Stimulated activated CD8-positive, alpha-beta memory T cell treated with anti-CD3 and anti-CD28 coated beads, Interleukin-15, amount 100 ng/mL, for 4 hours (primary cell): ENCODE measurements at places on chromosomes 4 and X.

DNA sequence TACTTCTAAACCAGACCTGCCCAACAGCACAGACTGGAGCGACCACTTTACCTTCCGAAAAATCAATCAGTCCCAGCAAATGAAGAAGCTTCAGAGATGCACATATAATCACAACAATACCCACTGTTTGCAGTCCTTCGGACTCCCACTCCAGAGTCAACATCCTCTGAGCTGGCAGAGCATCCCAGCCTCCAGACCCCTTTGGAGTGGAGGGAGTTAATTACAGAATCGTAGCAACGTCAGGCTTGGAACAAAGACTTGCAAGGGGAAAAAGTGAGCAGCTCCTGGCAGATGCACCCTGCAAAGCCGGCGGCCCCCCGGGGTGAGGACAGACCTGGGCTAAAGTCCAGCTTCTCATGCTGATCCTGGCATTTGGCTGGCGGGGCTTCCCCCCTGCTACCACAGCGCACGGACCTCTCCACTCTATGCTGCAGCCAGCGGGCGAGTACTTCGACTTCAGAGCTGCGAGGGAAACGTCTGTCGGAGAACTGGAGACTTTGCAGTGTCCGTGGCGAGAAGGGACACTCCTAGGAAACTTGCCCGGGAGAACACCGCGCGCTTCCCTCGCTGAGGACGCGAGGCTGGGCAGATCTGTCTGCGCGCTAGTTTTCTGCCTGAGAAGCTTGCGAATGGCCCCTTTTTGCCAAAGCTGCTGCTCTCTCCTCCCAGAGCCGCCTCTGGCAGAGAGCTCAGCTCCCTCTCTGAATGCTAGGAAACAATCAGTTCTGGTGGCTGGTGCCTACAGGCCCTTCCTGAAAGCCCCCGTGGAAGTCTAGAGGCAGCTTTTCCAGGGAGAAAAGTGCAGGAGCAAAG, 283.7 kb downstream of the PACRGL start:
- DNase-seq = no peak

DNA sequence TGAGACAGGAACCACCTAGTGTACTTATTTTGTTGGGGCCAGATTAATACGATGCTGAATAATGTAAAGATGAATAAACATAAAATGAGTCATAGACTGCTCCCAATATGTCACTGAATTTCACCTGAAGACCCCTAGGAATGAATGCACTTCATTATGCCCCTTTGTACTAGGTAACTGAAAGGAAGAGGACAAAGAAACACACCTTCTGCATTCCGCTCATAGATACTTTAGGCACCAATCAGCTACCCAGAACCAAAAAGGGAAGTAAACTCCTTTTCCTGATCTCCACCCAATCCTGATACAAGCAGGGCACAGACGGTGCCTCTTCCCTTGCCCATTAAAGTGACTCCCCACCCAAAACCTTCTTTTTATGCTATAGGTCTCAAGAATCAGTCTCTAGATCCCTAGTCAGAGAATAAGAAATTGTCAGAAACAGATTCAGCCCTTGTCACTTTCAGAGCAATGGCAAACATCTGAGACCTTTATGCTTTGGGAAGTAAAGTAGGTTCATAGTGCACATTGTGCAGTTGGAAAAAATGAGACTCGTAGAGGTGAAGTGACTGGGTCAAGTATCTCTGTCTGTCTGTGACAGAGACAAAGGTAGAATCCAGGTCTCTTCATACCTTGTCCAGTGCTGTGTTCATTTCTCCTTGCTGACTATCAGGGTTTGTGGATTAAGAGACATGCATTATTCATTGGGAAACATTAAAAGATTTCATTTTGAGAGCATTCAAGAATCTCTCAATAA, 2.3 kb downstream of the GPR174 start:
- DNase-seq = no peak

DNA sequence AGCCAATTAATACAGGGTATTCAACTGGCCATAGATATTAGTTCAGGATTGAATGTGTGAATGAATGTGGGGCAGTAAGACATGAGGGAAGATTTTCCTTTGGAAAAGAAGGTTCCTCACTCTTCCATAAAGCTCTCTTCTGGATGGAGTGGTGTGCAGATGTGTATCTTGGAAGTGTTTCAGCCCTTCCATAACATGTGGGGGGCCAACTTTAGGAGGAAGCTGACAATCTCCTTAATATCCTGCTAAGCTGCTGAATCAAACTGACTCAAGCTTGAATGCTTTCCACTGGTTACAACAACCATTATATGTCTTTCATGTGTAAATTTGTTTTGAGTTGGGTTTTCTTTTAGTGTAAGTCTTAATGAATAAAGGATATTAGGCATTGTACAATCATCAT, 40.3 kb downstream of the FANCB start:
- DNase-seq = no peak

- DNase-seq = no peak
Observed at GRCh38 chr4:153683763-153684181, 308 bp upstream of the TLR2 start.

GRCh38 chr4:4721636-4722035, 137.8 kb upstream of the MSX1 start:
- no peak for DNase-seq

GRCh38 chr4:13203101-13203500, 281.0 kb downstream of the RAB28 start:
- DNase-seq = no peak
